DND-41 (cell line): ENCODE measurements at places on chromosomes 11 and 22.
A peak's percentile ranks its signal among the peaks of the same experiment; 100 is the strongest.

DNA sequence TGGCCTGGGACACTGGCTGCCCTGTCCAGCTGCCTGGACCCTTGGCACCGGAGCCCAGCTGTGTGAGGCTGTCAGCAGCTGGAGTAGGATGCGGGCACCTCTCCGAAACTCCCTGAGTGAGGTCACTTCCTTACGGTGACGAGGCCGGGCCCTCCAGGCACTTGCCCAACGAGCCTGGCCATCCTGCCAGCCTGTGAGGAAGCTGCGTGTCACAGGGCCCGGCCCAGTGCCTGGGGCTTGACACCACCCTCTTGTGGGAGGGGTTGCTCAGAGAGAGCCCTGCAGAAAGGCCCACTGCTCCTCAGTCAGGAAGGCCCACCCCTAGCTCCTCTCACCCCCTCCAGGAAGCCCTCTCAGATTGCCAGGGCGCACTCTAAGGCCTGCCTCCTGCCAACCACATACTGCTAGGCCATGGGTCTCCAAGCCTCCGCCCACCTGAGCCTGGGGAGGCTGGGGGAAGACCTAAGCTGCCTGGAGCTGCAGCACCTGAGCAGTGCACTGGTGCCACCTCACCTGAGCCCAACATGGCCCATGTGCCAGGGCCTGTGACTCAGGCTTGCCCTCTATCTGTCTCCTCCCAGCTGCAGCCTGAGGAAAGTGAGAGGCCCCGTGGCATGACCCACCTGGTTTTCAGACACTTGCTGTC is 4.3 kb upstream of the PHLDA2 start:
- peak; percentile 29 for DNase-seq

DNA sequence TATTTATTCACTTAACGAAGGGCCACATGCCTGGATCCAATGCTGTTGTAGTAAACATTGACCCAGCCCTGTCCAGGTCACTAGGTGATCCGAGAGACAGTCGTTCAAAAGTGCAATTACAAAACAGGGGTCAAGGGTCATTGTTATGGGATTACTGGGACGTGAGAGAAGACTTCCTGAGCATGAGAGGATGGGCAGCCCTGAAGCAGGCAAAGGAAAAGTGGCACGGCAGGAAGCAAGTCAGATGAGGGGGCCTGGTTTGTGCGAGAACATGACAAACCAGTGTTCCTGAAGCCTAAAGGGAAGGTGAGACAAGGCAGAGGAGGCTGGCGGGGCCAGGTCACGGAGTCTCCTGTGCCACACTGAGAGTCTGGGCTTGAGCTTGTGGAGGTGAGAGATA is 15.8 kb upstream of the MMP20 start:
- DNase-seq: no peak

GRCh38 chr22:46969961-46970360 is 207.5 kb downstream of the TBC1D22A start:
- no peak for DNase-seq

DNA sequence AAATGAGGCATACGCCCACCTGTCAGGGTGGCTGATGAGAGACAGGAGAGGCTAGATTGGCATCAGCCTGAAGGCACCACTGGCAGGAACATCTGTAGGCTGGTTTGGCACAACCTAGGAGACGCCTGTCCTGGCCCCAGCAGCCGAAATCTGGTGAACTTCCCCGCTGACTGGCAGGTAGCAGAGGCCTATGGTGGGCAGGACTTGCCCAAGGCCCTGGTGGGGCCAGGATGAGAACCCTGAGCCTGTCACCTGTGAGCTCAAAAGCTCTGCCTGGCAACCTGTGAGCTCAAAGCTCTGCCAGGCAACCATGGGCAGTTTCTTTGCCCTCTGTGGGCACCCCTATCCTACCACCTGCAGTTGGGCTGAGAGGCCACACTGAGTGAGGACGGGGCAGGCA is 2.5 kb downstream of the DERL3 start:
- DNase-seq: no peak

- DNase-seq: peak; percentile 64
Measured at GRCh38 chr22:50252082-50253045, 1.3 kb upstream of the HDAC10 start.

GRCh38 chr22:39638958-39639357 is 68.4 kb downstream of the CACNA1I start:
- no peak for DNase-seq

GRCh38 chr11:58928691-58929090 is 10.6 kb upstream of the GLYATL1 start:
- no peak for DNase-seq

GRCh38 chr11:17593466-17594245 is 46.6 kb downstream of the OTOG start:
- no peak for DNase-seq

- DNase-seq: no peak
Measured at GRCh38 chr11:112882494-112883381, 78.5 kb upstream of the NCAM1 start.

GRCh38 chr11:7651140-7651551 is 22.2 kb downstream of the CYB5R2 start:
- DNase-seq: no peak

DNA sequence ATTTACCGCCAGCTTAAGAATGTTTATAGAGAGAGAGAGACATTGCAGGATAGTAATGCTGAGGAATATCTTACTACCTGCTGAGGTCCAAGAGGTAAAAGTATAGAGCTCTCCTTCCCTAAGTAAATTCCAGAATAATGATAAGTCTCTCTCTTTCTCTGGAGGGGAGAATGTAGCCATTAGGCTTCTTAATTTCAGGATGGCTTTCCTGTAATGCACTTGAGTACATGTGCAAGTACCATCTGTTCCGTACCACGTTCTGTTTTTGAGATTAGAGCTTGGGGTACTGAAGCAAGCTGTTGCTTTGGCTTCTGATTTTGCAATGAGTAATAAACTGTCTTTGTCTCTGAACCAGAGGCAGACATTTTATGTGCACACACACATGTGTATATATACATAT is 1314.0 kb downstream of the JRKL start:
- DNase-seq: no peak

- DNase-seq: peak; percentile 7
Measured at GRCh38 chr11:67666676-67667489, 7.5 kb downstream of the ALDH3B2 start.

- no peak for DNase-seq
Measured at GRCh38 chr11:10666556-10667520, 26.7 kb downstream of the IRAG1 start.

- DNase-seq: no peak
Measured at GRCh38 chr11:9231848-9232177, 33.3 kb downstream of the DENND5A start.

GRCh38 chr11:108559340-108559739 is 34.2 kb downstream of the EXPH5 start:
- DNase-seq: no peak

- DNase-seq: no peak
Measured at GRCh38 chr11:117281159-117281558, 10.0 kb upstream of the BACE1-AS start.

DNA sequence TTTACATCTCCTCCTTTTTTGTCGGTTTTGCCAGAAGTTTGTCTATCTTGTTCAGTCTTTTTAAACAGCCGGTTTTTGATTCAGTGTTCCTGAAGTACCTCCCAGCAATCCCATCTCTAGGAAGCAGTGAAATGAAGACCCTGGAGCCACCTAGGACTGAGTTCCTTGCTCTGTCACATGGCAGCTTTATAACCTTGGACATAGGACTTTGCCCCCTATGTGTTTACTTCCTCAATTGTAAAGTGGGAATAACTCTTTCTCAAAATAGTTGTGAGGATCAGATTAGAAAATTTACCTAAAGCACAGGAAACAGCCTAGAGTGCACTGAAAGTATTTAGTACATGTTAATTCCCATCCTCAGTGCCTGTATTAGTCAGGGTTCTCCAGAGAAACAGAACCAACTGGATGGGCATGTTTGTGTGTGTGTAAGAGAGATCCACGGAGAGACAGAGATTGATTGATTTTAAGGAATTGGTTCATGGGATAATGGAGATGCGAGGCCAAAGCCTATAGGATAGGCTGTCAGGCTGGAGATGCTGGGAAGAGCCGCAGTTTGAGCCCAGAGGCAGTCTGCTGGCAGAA is 20.0 kb downstream of the FAM83F start:
- no peak for DNase-seq

DNA sequence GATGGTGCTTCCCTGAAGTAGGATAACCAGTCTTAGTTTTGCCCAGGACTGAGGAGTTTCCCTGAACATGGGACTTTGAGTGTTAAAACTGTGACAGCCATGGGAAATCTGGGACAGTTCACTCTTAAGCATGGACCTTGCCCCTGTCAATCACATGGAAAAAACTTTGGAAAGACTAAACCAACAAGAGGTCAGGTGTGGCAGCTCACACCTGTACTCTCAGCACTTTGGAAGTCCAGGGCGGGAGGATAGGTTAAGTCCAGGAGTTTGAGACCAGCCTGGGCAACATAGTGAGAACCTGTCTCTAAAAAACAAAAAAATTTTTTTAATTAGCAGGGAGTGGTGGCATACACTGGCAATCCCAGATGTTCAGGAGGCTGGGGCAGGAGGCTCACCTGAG is 3.3 kb upstream of the AMBRA1 start:
- DNase-seq: no peak

DNA sequence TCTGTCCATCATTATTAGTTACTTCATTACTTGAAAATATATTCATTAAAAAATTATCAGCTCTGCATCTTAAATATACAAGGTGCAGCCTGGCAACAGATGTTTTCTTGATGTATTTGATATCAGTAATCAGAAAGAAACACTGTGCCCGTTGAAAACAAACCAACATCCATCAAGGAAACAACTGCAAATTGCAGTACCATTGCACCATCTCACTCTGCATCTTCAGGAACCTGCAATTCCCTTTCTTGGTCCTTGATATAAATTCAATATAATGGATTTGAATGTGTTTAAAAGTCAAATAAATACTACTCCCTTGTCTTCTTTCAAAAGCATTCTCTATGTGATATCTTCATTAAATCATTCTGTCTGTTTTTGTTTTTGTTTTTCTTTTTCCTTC is 1131.2 kb downstream of the FAM181B start:
- no peak for DNase-seq

DNA sequence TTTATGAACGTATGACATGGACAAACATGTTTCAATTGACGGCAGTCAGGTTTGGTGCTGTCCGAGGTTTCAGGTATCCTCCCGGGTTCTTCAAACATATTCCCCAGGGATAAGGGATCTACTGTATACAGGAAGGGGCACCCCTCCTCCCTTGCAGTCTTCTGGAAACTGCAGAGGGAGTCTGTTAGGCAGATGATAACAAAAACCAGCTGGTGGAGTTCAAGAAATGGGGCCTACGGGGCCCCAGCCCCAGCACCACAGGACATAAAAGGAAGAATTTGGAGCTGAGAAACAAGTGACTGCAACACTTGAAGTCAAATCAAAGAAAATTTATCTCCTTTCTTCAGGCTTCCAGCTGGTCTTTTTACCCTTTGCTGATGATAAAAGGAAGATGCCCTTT is 32.1 kb downstream of the SNU13 start:
- no peak for DNase-seq

DNA sequence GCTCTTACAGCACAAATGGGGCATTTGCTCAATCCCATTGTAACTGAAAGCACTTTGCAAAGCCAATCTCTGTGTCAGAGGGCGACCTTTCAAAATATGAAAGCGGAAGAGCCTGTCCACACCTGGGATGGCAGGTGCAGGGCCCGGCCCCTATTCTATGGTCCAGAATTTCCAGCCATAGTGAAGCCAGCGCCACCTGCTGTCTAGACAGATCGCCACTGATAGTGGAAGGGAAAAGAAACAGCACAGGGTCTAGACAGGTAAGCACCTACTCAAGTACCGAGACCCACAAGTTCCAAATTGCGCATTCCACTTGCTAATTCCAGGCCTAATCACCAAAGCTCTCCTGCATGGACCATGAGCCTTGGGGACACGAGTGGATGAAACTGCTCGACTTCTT is 141.4 kb downstream of the NTM start:
- peak; percentile 21 for DNase-seq

- DNase-seq: no peak
Measured at GRCh38 chr22:41970601-41971000, 1.4 kb downstream of the SEPTIN3 start.

GRCh38 chr11:10225553-10225952 is 68.5 kb downstream of the SBF2 start:
- no peak for DNase-seq

DNA sequence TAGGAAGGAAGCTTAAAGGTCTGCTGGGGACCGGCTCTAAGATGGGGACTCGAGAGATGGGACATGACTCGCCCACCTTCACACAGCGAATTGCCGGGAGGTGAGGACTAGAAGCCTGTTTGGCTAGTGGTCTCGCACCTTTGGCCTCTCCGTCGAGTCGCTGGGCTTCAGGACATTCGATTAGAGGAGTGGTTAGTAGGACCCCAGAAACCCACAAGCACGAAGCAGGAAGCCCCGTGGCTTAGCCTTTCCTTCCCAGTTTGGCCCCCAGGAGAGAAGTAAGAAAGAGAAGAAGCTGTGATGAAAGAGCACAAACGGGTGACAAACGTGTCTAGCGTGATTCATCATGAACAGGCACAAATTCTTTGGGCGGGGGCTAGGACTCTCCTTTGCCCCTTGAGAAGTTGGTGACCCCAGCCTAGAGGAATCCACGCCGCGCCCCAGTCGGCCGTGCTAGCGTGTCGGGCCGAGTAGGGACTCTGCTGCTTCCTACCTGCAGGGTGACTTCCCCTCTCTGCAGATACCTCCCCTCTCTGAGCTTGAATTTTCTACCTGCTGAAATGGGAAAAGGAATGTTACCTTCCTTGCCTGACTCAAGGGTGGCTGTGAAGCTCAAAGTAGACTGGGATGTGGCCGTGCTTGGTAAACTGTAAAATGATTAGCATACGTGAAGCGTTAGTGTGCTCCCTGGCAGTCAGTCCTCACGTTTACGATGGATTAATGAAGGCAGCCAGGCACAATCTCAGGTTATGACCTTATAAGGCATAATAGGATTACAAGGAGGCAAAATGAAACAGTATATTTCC is 1.1 kb upstream of the ADM start:
- no peak for DNase-seq

DNA sequence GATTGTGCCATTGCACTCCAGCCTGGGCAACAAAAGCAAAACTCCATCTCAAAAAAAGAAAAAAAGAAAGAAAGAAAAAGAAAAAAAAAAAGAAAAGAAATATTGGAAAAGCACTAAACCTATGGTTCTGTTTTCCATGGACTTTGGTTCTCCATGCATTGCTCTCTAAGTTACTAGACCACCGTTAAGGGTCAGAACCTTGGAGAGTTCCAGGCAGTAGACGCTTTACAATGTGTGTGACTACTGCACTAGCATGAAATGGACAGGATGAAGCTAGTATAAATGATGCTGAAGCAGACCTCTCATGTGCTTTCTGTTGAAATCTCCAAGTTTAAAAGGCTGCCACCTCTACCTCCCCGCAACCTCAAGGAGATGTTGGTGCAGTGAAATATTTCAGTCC is 63.5 kb downstream of the SIK2 start:
- DNase-seq: peak; percentile 42

DNA sequence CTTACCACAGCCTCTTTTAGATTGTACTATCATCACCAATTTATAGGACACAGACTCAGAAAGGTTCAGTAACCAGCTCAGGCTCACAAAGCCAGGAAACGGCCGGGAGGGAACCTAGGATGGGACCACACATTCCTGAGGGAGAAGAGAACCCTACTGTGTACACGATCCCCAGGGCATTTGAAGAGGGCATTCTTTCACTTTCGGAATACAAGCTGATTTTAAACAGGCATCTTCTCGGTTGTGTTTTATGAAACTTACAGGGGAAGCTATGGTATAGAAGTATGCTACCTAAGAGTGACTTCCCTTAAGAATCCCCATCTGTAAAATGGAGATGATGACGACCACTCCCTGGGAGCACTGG is 19.0 kb downstream of the SMCO4 start:
- no peak for DNase-seq

- DNase-seq: no peak
Measured at GRCh38 chr11:721247-721740, 15.3 kb downstream of the EPS8L2 start.

GRCh38 chr11:34599406-34599945 is 21.4 kb upstream of the EHF start:
- no peak for DNase-seq
